Activated T-helper 1 cell treated with Interleukin-2 at 50 U/mL for 16 hours (primary cell): ENCODE measurements at places on chromosomes 16 and 17.
A peak's percentile ranks its signal among the peaks of the same experiment; 100 is the strongest.

GRCh38 chr16:51931653-51932052 is 615.3 kb downstream of the TOX3 start:
- DNase-seq: no peak

- DNase-seq: no peak
Measured at GRCh38 chr16:14366974-14367707, 262.9 kb downstream of the PARN start.

DNA sequence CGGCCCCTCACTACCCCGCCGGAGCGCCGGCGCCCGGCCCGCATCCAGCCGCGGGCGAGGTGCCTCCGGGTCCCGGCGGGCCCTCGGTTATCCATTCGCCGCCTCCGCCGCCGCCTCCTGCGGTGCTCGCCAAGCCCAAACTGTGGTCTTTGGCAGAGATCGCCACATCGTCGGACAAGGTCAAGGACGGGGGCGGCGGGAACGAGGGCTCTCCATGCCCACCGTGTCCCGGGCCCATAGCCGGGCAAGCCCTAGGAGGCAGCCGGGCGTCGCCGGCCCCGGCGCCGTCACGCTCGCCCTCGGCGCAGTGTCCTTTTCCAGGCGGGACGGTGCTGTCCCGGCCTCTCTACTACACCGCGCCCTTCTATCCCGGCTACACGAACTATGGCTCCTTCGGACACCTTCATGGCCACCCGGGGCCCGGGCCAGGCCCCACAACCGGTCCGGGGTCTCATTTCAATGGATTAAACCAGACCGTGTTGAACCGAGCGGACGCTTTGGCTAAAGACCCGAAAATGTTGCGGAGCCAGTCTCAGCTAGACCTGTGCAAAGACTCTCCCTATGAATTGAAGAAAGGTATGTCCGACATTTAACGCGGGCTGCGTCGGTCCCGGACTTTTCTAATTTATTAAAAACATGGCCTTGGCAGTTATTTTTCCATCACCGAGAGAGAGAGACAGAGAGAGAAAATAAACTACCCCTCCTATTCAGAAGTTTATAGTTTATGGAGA is 2.8 kb downstream of the IRX5 start:
- no peak for DNase-seq

DNA sequence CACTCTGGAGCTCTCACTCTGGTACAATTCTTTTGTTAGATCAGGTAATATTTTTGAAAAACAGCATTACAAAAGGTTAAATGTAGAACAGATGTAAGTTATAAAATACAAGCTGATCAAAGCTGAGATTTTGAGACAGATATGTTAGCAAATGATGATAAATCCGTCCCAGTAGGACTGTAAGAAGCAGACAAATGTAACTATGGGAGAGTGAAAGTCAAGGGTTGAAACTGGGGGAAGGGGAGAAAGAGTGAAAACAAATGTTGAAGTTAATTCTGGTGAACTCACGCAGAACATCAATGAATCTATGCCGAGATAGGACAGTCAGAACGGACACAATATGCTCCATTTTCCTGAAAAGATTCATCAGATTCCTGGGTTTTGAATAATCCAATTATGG is 298.9 kb upstream of the IRX5 start:
- DNase-seq: no peak

DNA sequence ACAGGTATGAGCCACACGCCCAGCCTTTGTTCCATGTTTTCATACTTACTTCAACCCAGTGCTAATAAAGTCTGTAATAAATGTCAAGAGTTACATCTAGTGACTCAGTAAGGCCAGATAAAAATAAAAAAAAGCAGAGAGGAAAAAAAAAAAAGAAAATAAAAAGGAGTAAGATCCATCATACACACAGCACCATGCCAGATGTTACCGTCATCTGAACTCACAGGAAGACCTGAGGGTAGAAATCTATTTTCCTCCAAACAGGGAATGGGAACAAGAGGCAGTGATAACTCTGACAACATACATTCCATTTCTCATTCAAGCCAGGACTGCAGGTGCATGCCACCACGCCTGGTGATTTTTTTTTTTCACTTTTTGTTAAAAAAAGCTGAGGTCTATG is 20.7 kb downstream of the CRK start:
- no peak for DNase-seq

- peak; percentile 34 for DNase-seq
Measured at GRCh38 chr16:3578610-3579551, 1.7 kb upstream of the NLRC3 start.

DNA sequence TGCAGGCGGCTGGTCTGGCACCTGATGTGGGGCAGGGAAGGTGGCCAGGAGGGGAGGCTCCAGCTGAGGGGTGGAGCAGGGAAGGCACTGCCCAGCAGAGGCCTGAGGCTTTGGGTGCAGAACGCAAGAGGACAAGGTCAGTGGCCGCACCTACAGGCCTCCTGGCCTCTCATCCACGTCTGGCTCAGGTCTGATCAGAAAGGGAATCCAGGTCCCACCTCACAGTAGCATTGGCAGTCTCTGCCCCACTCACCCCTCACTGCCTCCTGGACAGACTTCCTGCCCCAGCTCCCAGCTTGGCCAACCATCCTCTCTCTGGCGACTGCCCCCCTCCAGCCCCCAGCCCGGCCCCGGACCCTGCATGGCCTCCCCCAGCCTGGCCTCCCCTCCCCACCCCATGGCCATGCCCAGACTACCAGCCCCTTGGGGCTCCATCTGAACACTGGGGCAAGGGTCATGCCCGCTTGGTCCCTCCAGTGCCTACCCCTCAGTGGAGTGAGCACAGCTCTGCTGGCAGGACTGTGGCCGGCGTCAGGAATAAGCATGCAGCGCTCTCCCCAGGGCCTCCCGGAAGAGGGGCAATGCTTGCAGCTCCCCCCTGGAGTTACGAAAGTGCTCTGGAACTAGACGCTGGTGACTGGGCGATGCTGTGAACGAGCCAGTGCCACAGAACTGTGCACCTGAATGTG is 4.6 kb downstream of the UTS2R start:
- DNase-seq: no peak

DNA sequence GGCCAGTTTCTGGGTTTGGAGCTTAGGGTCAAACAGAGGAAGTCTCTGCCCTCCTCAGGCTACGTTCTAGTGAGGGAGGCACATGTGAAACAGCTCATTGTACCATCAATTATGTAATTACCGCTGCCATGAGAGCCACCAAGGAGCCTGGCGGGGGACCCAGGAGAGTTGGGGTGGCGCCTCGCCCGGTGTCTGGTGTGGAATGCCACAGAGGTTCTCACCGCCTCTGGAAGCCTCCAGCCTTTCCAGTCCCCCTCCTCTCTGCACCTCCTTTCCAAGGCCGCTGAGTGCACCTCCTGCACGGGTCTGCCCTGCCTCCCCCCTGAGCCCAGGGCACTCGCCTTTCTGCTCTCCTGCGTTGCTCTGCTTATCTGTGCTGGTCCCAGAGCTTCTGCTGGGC is 51.4 kb downstream of the SREBF1 start:
- no peak for DNase-seq

- no peak for DNase-seq
Measured at GRCh38 chr17:34717092-34717491, 137.7 kb downstream of the TMEM132E start.

DNA sequence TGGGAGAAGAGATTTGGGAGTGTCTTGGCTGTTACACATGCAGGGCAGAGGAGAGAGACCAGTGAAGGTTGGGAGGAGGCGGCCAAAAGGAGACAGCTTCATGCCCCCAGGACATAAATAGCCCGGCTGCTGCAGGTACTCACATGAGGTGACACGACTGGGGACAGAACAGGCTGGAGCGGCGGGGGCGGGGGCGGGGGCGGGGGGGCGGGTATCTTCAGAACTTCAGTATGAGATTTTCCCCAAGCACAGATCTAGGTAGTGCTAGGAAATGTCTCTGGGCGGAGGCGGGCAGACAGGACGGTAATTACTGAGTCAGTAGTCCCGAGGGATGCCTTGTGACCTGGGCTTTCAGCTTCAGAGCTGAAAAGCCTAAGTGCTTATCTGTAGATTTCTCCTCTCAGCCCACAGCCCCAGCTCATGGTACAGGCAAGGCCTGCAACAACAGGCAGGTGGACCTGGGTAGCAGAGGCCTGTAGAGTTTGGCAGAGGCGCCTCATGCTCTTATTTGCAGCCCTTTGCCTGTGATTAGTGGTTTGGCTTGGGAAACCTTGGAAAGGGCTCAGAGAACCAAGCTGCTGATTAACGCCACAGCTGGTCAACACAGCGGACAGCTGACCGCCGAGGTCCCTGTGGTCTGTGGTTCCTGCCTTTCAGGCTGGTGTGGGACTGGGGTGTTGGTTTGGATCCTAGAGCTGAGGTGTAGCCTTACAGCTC is 24.5 kb downstream of the UNK start:
- DNase-seq: no peak

- no peak for DNase-seq
Measured at GRCh38 chr17:7656958-7657609, 6.4 kb downstream of the ATP1B2 start.

DNA sequence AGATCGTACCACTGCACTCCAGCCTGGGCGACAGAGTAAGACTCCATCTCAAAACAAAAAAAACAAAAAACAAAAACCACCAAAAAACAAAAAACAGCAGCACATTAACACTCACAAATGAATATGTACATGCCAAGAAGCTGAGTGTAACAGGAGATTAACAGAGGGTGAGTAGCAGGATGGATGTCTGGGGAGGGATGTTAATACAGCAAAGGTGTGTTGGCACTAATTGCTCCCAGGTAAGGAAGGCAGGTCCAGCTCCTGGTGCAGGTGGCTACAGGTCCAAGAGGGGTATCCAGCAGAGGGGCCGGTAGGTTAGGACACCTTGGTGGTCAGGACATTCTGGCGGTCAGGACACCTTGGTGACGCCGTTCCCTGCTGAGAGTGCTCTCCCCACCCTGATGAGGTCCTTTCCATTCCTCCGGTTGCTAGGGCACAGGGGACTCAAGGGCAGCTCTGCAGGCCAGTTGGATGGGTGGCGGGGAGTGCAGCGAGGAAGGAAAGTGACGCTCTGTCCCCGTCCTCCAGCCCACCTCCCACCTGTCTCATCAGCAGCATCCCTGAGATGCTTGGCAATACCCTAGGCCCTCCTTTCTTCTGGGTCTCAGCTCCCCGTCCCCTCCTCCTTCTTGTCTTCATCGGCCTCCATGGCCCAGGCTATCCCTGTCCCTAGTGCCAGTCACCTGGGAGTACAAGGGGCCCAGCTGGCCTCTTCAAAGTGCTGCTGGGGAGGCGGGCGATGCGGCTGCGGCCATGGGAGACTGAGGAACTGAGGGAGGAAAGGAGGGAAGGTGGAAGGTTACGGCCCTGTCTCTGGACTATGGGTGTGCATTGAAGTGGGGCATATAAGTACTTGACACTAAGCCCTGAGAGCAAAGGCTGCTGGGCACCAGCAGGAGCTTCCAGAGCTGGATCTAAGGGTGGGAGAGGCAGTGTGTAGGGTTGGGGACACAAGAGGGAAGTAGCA is 10.7 kb upstream of the GFAP start:
- no peak for DNase-seq

DNA sequence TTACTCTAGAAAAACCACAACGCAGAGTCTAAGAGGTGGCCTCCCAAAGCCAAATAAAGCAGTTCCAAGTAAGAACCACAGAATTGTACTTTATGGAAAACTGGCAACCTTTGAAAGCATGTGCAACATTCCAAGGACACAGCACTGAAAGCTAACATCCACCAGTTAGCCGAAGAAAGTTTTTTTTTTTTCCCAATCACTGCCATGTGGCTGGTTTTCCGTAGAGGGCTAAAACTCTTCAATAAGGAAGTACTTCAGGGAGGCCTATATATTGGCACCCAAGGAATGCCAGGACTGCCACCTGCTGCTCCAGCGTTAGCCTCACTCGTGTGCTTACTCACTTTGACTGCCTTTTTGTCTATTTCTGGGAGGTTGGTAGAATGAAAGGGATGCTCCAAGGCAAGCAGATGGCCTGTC is 25.2 kb downstream of the CEP95 start:
- no peak for DNase-seq

DNA sequence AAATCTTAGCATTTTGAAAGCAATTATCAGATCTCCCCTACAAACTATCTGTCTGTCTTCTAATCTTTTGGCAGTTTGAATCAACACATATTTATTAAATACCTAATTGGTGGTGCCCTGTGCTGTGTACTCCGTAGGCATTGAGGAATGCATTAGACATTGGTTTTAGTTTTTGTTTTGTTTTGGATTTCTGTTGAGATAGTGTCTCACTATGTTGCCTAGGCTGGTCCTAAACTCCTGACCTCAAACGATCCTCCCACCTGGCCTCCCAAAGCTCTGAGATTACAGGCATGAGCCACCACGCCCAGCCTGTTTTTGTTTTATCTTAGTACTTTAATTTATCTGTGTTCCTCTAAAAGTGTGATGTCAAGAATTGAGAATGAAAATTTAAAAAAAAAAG is 124.8 kb upstream of the RBL2 start:
- no peak for DNase-seq

DNA sequence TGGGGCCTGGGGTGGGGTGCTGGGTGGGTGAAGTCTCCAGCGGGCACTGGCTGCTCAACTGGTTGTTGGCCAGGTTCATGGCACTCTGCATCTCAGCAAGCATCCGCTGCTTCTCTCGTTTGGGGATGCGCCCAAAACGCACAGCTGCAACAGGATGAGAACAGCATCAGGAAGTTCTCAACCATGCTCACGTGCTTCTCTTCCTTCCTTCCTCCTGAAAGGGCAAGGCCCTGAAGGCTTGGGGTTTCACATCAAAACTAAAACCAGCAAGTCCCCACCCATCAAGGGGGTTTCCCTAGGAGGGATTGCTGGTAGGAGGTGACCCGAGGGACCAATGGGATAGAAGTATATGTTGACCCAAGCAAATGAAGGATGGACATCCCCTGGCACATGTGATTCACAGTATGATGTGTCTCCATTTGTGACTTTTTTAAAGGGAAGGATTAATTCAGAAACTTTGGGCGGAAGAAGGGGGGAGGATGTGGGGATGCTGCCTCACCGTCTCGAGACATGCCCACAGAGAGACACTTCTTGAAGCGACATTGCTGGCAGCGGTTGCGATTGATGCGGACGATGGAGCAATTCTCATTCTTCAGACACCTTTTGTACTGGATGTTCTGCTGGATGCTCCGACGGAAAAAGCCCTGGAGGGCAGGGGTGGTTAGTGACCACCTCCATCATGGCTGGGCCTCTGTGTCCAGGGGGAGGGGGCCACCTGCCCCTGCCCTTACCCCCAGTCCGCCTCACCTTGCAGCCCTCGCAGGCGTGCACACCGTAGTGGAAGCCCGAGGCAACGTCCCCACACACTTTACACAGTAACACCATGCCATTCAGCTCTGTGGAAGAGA is 4.2 kb downstream of the NR1D1 start:
- DNase-seq: peak; percentile 64

DNA sequence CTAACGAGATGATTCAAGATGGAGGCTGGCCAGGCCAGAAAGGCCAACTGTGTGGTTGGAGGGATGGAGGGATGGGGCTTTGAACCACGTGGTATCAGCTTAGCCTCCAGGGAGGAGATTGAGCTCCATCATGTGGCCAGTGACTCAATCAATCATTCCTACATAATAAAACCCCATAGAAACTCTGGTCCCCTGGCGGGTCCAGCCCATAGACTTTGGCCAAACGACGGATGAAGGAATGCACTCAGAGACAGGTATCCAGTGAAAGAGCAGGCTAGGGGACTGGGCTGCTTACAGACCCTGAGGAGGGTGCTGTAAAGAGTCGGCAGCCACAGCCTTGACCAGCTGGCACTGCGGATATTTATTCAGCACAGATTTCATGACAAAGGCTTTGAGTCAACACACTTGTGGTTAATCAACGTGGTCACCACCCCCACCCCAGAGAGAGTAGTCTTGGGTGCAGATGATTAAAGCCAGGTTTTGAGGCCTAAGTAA is 308.7 kb upstream of the TNRC6C start:
- DNase-seq: no peak

- DNase-seq: no peak
Measured at GRCh38 chr16:3591436-3591803, 14.2 kb upstream of the NLRC3 start.

- DNase-seq: no peak
Measured at GRCh38 chr17:15261258-15261801, 3.8 kb downstream of the PMP22 start.

- no peak for DNase-seq
Measured at GRCh38 chr16:12484972-12485371, 318.7 kb downstream of the CPPED1 start.
